ENCODE measurements at places on chromosomes 13 and 19.

DNA sequence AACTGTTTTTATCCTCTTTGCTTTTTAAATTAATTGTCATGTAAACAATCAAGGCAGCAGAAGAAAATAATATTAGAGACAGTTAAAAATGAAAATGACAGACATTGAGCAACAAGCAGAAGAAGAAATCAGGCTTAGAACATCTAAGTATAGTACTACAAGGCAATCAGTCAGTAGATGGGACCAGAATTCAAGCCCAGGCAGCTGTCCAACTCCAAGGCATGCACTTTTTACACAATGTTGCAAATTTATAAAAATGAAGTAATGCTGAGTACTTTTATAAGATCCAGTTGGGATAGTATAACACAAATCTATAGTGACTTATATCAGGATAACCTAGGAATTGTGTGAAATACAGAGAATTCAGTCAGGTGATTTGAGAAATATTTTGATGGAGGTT lies 2815.8 kb downstream of the PCDH9 start:
- H3K27ac ChIP-seq, result no peak overlapping the region
- no peaks in the 10 kb centered on the region for H3K4me1 ChIP-seq
- no peaks in the 10 kb centered on the region for H3K36me3 ChIP-seq
- no peak for DNase-seq
- H3K27me3 ChIP-seq, result no peaks in the 10 kb centered on the region
- H3K4me3 ChIP-seq, result no peak overlapping the region

DNA sequence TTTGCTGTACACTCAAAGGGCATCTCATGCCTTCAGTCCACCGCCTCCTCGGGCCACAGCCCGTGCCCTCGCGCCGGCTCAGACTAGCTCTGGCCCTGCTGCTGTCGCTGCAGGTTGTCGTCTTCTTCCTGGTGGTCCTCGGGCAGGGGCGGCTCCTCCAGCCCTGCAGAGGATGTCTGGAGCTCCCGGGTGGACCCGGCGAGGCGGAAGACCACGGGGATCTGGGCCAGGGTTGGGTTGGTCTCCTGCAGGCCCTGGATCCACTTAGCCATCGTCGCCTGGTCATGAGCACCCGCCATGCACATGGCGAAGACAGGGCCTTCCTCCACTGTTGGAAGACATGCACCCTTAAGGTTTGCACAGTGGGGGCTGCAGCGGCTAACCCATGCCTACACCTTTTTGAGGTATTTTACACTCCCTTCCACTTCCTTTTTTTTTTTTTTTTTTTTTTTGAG lies 489 bp upstream of the ZNF653 start:
- no peak for DNase-seq
- peak overlapping the region; percentile 40 for H3K4me3 ChIP-seq
- peaks cover 16% of the 10 kb centered on the region for H3K4me1 ChIP-seq

GRCh38 chr13:93955904-93956303 lies 523.6 kb downstream of the DCT start:
- H3K4me1 ChIP-seq, result no peaks in the 10 kb centered on the region
- no peak for DNase-seq
- H3K27ac ChIP-seq, result no peak overlapping the region
- H3K27me3 ChIP-seq, result no peaks in the 10 kb centered on the region

GRCh38 chr13:23969647-23970046 lies 72.3 kb upstream of the C1QTNF9B start:
- H3K27me3 ChIP-seq, result no peaks in the 10 kb centered on the region
- no peak for DNase-seq
- H3K4me1 ChIP-seq, result peaks cover 12% of the 10 kb centered on the region
- H3K4me3 ChIP-seq, result no peak overlapping the region
- H3K36me3 ChIP-seq, result no peaks in the 10 kb centered on the region

GRCh38 chr19:42363614-42364346 lies 26.3 kb downstream of the CNFN start:
- no peaks in the 10 kb centered on the region for H3K36me3 ChIP-seq
- no peak overlapping the region for H3K4me3 ChIP-seq
- H3K27me3 ChIP-seq, result no peaks in the 10 kb centered on the region
- no peak for DNase-seq

DNA sequence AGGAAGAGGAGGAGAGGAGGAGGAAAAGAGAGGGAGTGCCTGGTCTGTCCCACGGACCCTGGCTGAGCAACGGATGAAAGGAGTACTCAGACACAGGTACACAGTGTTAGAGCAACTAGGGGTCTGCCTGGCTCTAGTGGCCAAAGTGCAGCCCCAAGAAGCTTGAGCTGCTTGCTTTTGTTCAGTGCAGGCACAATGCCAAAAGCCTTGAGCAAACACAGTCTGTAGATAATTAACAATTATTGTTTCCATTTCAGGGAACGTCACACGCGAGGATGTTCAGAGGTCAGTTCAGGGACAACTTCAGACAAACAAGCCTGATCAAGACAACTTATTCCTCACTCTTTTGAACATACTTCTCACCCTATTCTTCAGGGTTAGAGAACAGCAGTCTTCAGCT lies 32.2 kb upstream of the ZNF726 start:
- H3K4me1 ChIP-seq, result no peaks in the 10 kb centered on the region
- no peak overlapping the region for H3K4me3 ChIP-seq
- H3K36me3 ChIP-seq, result no peaks in the 10 kb centered on the region
- no peak overlapping the region for H3K27ac ChIP-seq
- H3K27me3 ChIP-seq, result no peaks in the 10 kb centered on the region

DNA sequence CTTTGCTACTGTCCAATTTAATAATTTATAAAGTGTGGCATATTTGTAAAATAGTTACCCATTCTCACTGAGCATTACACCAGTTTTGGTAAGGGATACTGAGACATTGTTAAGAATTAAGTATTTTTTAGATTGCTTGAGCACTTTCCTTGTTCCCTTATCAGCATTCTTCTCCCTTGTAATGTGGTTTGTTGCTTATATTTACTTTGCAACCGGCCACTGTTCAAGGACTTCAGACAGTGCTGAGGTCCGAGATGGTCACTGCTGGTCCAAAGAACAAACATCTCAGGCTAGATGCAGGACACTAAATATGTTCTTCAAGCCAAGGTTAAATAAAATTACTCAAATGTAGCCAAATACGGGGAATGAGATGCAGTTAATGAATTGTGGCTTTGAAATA lies 161.4 kb downstream of the TM9SF2 start:
- DNase-seq, result no peak
- no peak overlapping the region for H3K27ac ChIP-seq
- H3K4me1 ChIP-seq, result peaks cover 11% of the 10 kb centered on the region
- H3K4me3 ChIP-seq, result no peak overlapping the region
- H3K27me3 ChIP-seq, result peaks cover 6% of the 10 kb centered on the region

GRCh38 chr19:41175801-41176777 lies 16.9 kb upstream of the CYP2S1 start:
- H3K4me3 ChIP-seq, result no peak overlapping the region
- no peak overlapping the region for H3K27ac ChIP-seq
- no peaks in the 10 kb centered on the region for H3K27me3 ChIP-seq
- DNase-seq, result peak; percentile 65
- peaks cover 3% of the 10 kb centered on the region for H3K4me1 ChIP-seq
- no peaks in the 10 kb centered on the region for H3K36me3 ChIP-seq

DNA sequence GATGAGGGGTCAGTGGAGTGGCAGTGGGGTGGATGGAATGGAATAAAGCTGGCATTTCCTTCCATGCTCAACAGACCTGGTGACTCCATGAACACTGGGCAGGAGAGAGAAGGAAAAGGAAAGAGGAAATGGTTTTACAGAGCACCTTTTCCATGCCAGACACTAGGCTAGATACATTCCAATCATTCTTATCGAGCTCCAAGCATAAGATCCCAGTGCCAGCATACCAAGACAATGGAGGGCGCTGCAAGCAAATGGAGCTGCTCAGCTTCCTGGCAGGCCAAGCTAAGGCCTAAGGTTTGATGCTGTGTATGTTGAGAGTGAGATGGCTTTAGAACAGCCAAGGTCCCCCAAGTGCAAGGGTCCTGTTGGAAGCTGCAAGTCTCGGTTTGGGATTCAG lies 113.2 kb downstream of the HSPH1 start:
- H3K4me3 ChIP-seq, result no peak overlapping the region
- no peak for DNase-seq
- no peaks in the 10 kb centered on the region for H3K36me3 ChIP-seq
- H3K4me1 ChIP-seq, result peaks cover 22% of the 10 kb centered on the region

DNA sequence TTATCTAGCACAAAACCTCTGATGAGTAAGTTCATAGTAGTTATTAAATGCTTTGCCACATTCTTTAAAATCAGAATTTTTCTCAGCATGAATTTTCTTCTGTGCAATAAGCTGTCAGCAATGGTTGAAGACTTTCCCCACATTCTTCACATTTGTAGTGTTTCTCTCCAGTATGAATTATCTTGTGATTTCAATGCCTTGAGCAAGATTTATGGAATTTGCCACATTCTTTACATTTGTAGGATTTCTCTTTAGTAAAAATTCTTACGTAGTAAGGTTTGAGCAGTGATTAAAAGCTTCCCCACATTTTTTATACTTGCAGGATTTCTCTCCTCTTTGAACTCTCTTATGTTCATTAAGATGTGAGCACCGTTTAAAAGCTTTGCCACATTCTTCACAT lies 33.6 kb downstream of the ZNF682 start:
- H3K27ac ChIP-seq, result no peak overlapping the region
- DNase-seq, result no peak
- H3K4me3 ChIP-seq, result no peak overlapping the region
- H3K36me3 ChIP-seq, result peaks cover 16% of the 10 kb centered on the region
- no peaks in the 10 kb centered on the region for H3K27me3 ChIP-seq
- H3K4me1 ChIP-seq, result no peaks in the 10 kb centered on the region

- no peak overlapping the region for H3K27ac ChIP-seq
- DNase-seq, result peak; percentile 93
- H3K27me3 ChIP-seq, result no peaks in the 10 kb centered on the region
- no peaks in the 10 kb centered on the region for H3K36me3 ChIP-seq
These were observed 71.0 kb downstream of the ZNF486 start for GRCh38 chr19:20237773-20238623.

DNA sequence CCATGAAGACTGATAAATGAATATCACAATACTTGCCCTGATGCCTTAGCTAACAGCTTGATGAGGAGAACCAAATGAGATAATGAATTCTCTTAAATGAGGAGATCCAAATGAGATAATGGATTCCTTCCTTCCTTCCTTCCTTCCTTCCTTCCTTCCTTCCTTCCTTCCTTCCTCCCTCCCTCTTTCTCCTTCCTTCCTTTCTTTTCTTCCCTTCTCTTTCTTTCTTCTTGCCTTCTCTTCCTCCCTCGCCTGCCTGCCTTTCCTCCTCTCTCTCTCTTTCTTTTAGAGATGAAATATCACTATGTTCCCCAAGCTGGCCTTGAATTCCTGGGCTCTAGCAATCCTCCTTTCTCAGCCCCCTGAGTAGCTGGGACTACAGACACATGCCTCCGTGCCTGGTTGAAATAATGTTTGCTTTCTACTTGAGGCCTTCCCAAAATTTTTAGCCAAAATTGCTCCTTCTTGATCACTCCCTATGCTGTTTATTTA lies 4.0 kb upstream of the SLAIN1 start:
- no peak overlapping the region for H3K27ac ChIP-seq
- H3K4me3 ChIP-seq, result no peak overlapping the region
- H3K4me1 ChIP-seq, result peaks cover 4% of the 10 kb centered on the region
- H3K27me3 ChIP-seq, result peaks cover 1% of the 10 kb centered on the region

- H3K4me1 ChIP-seq, result no peaks in the 10 kb centered on the region
- H3K36me3 ChIP-seq, result no peaks in the 10 kb centered on the region
- H3K4me3 ChIP-seq, result no peak overlapping the region
- DNase-seq, result no peak
These were observed 40.8 kb upstream of the F7 start for GRCh38 chr13:113064534-113065405.

GRCh38 chr13:24737042-24737441 lies 26.9 kb upstream of the RNF17 start:
- no peak overlapping the region for H3K4me3 ChIP-seq
- no peaks in the 10 kb centered on the region for H3K27me3 ChIP-seq
- H3K27ac ChIP-seq, result no peak overlapping the region

GRCh38 chr19:40033989-40034560 lies 22.0 kb downstream of the ZNF780B start:
- no peak overlapping the region for H3K4me3 ChIP-seq
- no peak for DNase-seq
- no peaks in the 10 kb centered on the region for H3K36me3 ChIP-seq
- H3K27ac ChIP-seq, result no peak overlapping the region

DNA sequence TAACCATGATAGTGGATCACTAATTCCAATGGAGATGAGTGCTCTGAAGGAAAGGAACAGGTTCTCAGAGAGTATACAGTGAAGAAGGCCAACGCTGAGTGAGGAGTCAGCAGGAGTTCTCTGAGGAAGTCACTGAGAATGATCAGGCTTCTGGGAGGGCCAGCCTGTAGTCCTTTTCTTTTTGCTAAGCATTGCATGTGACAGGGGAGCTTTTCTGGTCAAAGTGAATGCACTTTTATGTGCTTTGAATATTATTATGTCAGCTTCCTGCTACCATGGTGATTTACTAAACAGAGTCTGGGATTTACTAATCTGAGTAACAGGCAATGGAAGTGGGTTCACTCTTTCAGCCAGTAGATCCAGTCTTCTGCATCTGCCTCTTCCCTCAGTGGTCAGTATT lies 81.1 kb upstream of the SERP2 start:
- no peak overlapping the region for H3K4me3 ChIP-seq
- H3K27ac ChIP-seq, result no peak overlapping the region
- no peaks in the 10 kb centered on the region for H3K4me1 ChIP-seq
- H3K27me3 ChIP-seq, result peaks cover 2% of the 10 kb centered on the region
- no peaks in the 10 kb centered on the region for H3K36me3 ChIP-seq

DNA sequence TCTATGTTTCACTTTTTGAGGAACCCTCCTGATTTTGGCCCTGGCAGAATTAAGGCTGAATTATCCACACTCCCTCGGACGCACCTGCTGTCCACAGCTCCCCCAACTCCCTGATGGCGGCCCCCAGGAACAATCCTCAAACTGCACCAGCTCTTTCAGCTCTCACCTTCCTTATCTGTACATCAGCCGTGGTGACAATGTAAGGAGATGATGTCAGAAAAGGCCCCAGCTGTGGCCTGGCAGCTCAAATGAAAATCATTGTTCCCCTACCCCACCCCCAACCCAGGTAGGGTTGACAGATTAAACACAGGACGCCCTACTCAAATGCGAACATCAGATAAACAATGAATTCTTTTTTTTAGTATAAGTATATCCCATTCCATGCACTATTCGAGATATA lies 35.0 kb upstream of the KLF2 start:
- H3K27ac ChIP-seq, result no peak overlapping the region
- DNase-seq, result no peak
- no peaks in the 10 kb centered on the region for H3K36me3 ChIP-seq
- H3K4me1 ChIP-seq, result peaks cover 14% of the 10 kb centered on the region
- peaks cover 2% of the 10 kb centered on the region for H3K27me3 ChIP-seq

GRCh38 chr13:74056801-74057542 lies 77.2 kb downstream of the KLF12 start:
- no peak overlapping the region for H3K4me3 ChIP-seq
- DNase-seq, result no peak
- peaks cover 9% of the 10 kb centered on the region for H3K4me1 ChIP-seq
- no peaks in the 10 kb centered on the region for H3K27me3 ChIP-seq

GRCh38 chr13:33352041-33352440 lies 66.5 kb upstream of the STARD13 start:
- no peak overlapping the region for H3K27ac ChIP-seq
- no peaks in the 10 kb centered on the region for H3K36me3 ChIP-seq
- peaks cover 3% of the 10 kb centered on the region for H3K27me3 ChIP-seq
- DNase-seq, result no peak
- H3K4me3 ChIP-seq, result no peak overlapping the region
